WTC11 (cell line): ENCODE measurements at places on chromosomes 2 and 18.

DNA sequence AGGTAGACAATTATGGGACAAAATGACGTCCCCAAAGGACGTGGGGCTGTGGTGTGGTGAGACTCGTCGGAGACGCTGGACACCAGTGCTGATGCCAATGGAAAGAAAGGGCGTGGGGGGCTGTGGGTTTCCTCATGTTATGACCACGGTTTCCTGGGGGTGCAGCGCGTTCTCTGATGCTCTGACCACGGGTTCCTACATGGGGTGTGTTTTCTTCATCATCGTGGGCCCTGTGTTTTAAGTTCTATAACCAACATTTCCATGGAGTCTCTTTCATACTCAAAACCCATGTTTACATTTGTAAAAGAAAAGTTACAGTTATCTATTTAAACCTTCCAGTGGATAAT, 141.6 kb downstream of the RTP5 start:
- DNase-seq = no peak

GRCh38 chr18:50065527-50065926, 129.4 kb downstream of the MYO5B start:
- DNase-seq = no peak

- no peak for DNase-seq
Measured at GRCh38 chr2:239391286-239392071, 9.3 kb downstream of the HDAC4 start.

DNA sequence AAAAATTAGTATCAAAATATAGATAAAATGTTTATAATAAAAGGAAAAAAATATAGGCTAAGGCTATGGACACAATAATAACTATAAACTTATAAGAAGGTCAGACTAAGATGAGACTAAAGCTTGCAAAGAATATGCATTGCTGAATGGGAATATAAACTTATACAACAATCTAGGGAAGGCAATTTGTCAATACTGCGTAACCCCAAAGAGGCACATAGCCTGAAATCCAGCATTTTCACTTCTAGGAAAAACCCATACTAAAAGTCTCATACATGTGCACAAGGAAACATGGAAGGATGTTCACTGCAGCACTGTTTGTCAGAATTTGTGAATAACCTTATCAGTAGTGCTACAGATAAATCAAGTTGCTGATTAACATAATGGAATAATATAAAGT, 45.5 kb downstream of the FANCL start:
- DNase-seq = no peak

DNA sequence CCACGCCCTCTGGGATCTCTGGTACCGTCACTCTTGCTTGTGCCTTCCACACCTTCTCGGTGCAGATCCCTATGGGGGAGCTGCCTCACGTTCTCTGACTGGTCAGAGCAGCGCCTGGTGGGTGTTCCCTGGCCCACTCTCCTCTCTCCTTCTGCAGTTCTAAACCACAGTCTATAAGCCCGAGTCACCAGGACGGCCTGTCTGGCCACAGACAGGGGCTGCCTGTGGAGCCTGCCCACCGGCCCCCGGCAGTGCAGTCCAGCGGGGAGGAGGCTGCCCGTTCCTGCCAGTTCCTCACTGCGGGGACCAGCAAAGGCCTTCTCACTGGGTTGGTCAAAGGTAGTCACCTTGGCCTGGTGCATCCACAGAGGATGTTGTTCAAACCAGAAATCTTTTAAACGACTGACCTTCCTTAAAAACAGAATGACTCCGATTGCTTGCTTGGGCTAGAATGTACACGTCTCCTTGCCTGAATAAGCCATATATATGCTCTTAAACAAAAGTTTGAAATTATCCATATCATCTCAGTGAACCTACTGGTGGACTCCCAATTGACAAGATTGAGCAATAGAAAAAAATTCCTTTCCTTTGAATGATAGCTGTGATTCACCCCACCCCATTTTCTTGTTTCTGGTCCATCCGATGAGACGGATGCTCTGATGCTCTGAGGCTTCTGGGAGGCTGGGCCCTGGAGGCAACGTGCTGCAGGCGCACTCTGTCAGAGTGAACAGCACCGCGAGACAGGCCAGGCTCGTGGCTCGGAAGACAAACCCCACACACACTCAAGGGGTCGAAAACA, 61.2 kb downstream of the RALBP1 start:
- DNase-seq = no peak

GRCh38 chr18:58158459-58158858, 114.4 kb downstream of the NEDD4L start:
- no peak for DNase-seq

DNA sequence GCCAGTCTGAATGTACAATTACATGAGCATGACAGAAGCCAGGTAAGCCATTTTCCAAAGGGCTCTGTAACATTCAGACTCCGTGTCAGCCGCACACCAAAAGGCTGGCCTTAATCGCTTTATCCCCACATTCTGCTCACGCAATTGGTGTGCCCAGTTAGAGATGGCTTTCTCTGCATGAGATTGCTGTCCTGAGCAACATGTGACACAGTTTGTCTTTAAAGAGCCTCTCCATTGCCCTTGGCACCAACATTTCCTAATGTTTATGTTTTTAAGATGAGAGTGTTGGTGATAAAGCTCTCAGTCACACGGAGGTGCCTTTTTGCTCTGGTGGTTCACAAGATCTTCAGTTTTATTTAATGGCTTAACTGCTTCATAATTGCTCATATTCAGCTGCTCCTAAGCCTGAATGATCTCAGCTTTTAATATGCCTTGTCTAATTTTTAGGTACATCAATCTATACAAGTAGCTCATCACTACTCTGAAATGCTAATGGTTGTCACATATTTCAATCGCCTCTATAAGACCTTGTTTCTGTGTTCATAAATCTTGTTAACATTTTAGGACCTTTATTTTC, 164.8 kb upstream of the ACVR2A start:
- DNase-seq = no peak

DNA sequence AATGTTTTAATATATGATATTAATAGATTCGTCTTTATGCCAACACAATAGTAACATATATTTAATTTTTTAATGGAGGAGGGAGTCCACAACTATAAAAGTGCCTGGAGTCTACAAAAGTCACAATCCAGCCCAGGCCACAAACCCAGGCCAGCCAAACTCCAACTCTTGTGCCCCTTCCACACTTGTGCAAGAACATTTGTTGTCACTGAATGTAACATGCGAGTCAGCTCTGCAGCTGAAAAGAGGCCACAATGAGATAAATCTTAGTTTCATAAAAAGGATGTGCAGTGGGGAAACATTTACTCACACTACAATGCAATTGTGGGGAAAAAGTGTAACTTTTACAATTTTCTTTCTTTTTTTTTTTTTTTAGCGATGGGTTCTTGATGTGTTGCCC, 110.8 kb downstream of the MCFD2 start:
- no peak for DNase-seq

GRCh38 chr18:69635482-69635881, 234.8 kb downstream of the DOK6 start:
- no peak for DNase-seq

GRCh38 chr2:63658176-63658968, 69.6 kb downstream of the MDH1 start:
- no peak for DNase-seq

DNA sequence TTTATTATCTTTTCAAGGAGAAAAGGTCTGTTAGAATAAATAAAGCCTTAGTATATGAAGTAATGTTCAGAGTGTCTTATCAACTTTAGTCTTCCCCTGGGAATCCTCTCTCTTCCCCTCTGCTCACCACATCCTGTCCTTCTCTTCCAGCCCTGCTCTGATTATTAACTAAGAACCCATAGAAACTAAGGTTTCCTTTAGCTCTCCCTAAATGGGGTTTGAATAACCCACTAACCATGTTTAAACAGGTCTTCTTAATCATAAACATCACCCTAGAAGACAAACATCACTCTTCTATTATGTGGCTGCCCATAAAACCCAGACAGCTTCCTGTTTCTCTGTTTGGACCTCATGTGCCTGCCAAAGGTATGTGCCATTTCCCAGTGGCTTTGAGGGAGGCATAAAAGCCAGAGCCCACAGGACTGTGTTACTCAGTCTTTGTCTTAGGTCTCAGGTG, 50.1 kb downstream of the SLC14A1 start:
- no peak for DNase-seq

DNA sequence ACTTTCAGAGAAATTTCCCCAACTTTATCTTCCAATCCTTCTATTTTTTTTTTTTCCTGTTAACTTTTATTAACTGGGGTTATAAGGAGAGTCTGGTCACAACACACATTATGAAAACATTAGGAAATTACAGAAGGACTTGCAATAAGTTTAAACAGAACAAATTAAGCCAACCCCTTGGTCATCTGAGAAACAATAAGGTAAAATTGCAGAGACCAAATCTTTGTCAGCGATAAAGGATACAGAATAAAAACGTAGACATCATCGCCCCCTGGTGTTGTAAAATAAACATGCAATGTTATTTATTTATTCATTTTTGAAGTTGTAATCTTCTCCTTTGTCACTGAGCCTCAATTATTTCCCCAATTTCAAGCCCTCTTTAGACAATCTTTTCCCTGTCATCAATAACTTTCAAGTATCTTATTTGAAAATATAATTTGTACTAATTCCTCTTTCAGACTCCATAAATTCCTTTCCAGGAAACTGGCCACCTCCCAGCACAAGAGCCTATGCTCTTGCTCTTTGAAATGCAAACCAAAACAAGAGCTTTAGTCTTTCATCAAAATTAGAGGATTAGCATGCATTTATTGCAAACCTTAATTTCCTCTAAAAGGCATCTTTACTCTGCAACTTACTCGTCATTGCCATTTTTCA, 19.5 kb downstream of the G6PC2 start:
- DNase-seq = no peak

GRCh38 chr2:222180619-222181018, 118.2 kb downstream of the PAX3 start:
- DNase-seq = no peak

- no peak for DNase-seq
Measured at GRCh38 chr18:60549338-60549960, 176.9 kb upstream of the MC4R start.

DNA sequence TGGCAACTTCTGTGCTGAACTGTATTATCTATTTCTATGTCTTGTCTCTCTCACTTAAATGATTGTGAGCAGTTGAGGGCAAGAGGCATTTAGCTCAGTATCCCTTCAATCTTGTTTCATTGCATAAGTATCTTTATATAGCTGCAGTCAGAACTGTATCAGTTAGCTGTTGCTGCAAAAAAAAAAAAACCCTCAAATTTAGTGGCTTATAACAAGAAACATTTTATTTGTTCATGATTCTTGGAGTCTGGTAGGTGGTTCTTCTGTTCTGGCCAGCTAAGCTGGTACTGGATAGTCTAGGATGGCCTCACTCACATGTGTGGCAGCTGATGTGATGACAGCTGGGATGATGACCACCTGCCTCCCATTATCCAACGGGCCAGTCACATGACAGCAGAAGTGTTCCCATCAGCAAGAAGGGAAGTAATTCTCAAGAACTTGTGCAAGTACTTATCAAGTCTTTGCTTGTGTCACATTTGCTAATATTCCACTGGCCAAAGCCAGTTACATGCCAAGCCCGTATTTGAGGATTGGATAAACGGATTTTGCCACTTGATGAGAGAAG, 67.8 kb downstream of the SLC4A3 start:
- DNase-seq = no peak

DNA sequence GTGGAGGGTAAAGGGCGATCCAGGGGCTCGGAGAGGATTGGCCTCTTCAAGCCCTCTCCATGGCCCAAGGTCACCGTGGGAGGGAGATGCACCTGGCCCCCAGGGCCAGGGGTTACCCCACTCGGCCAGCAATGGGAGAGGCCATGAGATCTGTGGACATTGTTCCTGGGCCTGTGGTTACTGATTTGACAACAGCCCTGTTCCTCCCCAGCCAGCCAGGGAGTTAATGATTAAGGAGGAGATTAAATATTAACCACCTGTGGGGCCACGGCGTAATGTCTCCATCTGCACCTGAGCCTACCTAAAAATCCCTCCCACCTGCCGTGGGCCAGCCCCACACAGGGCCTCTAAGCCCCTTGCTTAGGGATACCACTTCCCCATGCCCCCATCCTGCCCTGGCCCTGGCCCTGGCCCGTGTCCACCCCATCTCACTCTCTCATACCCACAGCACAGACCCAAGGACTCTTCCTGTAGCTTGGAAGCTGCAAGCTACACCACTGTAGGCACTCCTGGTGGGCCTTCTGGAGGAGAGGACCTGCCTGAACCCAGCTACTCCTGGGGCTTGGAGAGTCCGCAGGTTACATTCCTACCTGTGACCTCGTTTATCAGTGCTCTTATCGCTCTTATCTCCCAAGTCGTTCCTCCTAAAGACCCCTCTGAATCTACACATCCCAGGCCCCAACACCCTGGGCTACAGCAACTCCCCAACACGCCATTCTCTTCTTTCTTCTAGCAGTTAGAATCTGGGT, 32.1 kb downstream of the ZFP36L2 start:
- no peak for DNase-seq

DNA sequence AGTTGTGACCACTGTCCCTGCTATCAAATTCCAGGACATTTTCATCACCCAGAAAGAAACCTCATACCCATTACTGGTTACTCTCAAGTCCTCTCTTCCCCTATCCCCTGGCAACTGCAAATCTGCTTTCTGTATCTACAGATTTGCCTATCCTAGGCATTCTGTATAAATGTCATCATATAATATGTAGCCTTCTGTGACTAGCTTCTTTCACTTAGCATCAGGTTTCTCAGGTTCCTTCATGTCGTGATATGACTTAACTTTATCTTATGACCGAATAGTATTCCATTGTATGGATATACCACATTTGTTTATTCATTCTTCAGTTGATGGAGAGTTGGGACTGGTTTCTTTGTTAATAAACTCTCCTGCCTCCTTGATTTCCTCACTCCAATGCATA, 60.5 kb downstream of the PMAIP1 start:
- DNase-seq = no peak

- DNase-seq = no peak
Measured at GRCh38 chr2:239765076-239765845, 259.9 kb downstream of the NDUFA10 start.

DNA sequence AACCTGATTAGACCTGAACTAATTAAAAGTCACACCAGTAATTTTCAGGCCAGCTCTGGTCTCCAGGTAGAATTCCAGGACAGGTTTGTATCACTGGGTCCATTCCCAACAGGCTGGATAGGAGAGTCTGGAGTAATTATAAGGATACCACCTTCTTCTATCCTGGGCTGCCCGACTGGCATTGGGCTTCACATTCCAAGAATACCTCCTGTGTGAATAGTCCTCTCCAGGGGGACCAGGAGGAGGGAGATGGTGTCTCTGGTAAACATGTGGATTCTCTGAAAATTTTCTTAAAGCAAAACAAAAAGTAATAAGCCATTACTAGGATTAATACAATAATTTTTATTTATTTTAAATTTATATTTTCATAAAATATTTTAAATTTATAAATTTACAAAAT, 17.3 kb downstream of the DUSP11 start:
- DNase-seq = no peak

- DNase-seq = no peak
Measured at GRCh38 chr2:203660465-203660864, 46.0 kb upstream of the CD28 start.
